Stimulated activated CD8-positive, alpha-beta memory T cell treated with anti-CD3 and anti-CD28 coated beads, Interleukin-2, amount 100 ng/mL, for 48 hours (primary cell): ENCODE measurements at places on chromosomes 4 and X.

- no peak for DNase-seq
These were observed 1624.8 kb upstream of the TENM3 start for GRCh38 chr4:180618396-180618795.

GRCh38 chr4:5661237-5661636 is 47.1 kb downstream of the EVC2 start:
- DNase-seq, result no peak

DNA sequence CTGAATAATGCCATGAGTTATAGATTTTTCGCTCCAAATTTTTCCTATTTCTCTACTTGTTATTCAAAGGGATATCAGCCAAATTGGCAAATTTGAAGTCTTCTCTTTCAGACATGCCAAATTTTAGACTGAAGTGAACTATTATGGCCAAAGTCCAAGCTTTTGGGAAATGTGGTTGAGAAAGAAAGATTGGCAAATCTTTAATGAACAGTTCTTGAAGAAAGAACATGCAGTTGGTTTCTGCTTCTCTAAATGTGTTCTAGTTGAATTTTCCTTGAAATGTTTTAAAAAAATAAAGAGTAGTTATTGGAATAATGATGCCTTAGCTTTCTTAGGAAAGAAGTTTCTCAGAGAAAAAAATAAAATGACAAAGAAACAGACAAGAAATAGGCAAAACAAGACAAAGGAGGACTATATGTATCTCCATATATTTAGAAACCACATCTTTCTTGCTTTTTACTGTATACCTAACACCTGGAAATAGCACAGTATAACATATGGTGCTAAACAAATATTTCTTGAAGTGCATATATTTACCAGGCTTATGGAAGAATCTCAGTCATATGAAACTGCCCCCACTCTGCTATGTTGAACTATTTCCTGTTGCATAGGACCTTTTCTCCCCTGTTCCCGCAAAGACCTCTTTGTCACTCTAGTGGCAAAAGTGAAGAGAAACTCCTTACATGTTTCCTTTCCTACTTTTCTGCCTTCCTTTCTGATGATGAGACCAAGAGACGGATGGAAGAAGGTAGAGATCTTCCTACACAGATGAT is 250.0 kb downstream of the ARHGAP24 start:
- no peak for DNase-seq

- no peak for DNase-seq
These were observed 47.5 kb upstream of the NDP start for GRCh38 chrX:44020693-44021092.

GRCh38 chrX:152899874-152900719 is 2.2 kb downstream of the ZNF185 start:
- no peak for DNase-seq

DNA sequence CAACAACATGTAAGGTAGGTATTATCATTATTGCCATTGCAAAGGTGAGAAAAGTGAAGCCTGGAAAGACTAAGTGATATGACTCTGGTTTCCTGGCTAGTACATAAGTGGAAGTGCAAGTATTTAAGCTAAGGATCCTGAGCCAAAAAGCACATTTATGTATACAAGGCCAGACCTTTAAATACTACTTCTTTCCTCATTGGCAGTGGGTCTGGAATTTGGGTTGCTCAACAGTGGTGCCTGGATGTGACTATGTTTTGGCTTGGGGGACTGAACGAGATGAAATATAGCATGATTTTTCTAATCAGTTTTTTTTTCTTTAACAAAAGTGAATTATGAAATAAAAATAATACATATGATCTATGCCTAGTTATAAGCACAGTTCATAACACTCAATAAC is 7.4 kb upstream of the FGF13 start:
- DNase-seq, result no peak

DNA sequence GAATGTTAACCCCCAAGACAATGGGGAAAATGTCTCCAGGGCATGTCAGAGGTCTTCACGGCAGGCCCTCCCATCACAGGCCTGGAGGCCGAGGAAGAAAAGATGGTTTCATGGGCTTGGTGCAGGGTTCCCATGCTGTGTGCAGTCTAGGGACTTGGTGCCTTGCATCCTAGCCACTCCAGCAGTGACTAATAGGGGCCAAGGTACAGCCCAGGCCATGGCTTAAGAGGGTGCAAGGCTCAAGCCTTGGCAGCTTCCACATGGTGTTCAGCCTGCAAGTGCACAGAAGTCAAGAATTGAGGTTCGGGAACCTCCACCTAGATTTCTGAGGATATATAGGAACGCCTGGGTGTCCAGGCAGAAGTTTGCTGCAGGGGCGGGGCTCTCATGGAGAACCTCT is 50.6 kb downstream of the BMP3 start:
- DNase-seq, result no peak

DNA sequence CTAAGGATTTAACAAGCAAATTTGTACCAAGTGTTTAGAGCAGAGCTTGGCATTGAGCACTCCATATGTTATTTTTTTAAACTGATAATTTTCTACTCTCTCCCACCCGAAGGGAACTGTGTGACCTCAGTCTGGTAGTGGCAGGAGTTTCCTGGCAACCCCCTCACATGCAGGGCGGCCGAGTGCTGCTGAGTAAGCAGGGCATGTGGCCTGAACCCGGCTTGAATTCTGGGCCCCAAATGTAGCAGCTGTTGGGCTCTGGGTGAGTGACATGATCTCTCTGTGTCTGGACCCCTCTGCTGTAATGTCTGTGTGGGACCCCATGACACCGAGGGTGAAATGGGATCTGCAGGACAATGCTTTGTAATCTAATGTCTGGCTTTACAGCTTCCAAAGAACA is 13.6 kb upstream of the C4orf50 start:
- no peak for DNase-seq

DNA sequence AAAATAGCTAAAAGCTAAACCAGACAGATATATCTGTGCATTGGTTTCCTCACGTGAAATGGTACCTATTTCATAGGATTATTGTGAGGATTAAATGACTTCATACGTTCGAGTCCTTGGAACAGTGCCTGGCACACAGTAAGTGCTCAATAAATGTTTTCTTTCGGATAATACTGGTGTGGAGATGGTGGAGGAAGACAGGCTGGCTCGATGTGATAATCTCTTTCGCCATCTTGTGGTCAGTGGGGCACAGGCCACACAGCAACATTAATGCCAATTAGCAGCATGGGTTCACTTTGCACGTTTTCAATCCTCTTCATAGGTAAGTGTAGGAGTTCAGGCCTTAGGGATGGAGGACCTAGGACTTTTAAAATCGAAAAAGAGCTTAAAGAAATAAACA is 9.3 kb downstream of the PAGE4 start:
- DNase-seq, result no peak

GRCh38 chr4:153269218-153269990 is 65.2 kb downstream of the TRIM2 start:
- no peak for DNase-seq

DNA sequence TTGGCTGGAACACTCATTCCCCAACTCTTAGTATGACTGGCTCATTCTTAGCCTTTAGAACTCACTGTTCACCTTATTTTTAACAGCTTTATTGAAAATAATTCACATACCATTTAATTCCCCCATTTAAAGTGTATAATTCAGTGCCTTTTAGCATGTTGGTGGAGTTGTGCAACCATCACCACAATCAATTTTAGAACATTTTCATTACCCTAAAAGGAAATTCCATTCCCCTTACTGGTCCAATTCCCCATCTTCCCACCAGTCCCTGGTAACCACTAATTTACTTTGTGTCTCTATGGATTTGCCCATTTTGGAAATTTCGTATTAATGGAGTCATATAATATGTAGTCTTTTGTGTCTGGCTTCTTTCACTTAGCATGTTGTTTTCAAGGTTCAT is 19.7 kb downstream of the NHSL2 start:
- no peak for DNase-seq

DNA sequence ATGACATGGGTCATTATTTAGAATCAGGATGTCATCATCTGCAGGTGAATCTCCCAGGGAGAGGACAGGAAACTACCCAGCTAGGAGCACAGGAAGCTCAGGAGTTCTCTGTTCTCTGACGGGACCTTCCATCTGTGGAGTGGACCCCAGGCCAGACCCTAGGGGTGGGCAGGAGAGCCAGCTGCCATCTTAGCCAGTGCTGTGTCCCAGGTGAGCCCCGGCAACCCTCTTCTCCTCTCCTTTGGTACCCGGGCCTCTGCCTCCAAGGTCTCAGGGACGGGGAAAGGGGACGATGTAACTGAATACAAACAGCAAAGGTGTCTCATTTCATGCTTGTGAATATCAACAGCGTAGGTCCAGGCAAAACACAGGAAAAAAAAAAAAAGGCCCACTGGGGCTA is 48.5 kb downstream of the C4orf50 start:
- no peak for DNase-seq

- DNase-seq, result no peak
These were observed 259.4 kb upstream of the DIAPH2 start for GRCh38 chrX:96425200-96425599.

- DNase-seq, result peak; percentile 45
These were observed at the start of gene STAG2 for GRCh38 chrX:123961268-123962005. STAG2 (plus strand) TSS chrX:123961706; CDS start chrX:124022628, 60,922 bp downstream.

DNA sequence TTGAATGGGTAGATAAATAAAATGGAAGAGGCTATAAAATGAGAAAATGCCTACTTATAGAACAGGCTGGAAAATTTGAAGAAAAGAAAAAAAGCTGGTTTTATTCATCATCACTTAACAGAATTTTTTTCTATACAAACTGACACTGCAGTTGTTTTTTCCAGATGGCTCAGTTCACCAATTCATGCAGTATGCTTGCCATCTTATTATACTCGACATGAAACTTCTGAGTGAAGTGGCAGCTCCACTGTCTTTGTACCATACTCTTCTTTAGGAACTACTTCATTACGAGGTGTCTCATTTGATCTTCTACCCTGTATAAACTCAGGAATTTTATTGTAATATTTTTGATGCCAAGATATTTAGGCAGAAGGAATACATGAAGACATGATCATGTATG is 153.0 kb downstream of the KDM6A start:
- DNase-seq, result no peak

DNA sequence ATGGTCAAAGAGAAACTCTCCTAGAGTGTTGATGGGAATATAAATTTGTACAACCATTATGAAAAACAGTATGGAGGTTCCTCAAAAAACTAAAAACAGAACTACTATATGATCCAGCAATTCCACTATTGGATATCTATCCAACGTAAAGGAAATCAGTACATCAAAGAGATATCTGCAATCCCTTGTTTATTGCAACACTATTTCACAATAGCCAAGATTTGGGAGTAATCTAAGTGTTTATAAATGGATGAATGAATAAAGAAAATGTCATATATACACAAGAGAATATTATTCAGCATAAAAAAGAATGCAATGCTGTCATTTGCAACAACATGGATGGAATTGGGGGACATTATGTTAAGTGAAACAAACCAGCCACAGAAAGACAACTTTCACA is 1118.1 kb upstream of the PRKX start:
- no peak for DNase-seq

- no peak for DNase-seq
These were observed 40.5 kb downstream of the RBPJ start for GRCh38 chr4:26361297-26361696.

GRCh38 chrX:45903781-45904201 is 641.4 kb downstream of the ZNF674 start:
- DNase-seq, result no peak

- DNase-seq, result no peak
These were observed 26.1 kb downstream of the RBM46 start for GRCh38 chr4:154807042-154807630.

DNA sequence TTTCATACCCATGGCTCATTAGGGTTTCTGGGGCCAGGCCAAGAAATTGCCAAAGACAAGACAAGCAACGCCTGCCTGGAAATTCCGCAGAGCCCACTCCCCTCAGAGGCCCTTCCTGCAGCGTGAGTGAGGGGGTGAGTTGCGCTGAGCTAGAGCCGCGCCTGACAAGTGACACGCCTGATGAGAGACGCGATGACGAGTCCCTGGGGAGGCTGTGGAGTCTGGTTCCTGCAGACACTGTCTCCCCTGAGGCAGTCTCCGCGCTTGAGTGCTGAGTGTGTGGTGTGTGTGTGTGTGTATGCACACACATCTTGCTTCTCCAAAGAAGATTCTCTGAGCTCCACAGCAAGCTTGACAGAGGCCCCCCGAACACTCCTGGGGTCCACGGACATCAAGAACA is 269.8 kb downstream of the BCOR start:
- DNase-seq, result no peak

DNA sequence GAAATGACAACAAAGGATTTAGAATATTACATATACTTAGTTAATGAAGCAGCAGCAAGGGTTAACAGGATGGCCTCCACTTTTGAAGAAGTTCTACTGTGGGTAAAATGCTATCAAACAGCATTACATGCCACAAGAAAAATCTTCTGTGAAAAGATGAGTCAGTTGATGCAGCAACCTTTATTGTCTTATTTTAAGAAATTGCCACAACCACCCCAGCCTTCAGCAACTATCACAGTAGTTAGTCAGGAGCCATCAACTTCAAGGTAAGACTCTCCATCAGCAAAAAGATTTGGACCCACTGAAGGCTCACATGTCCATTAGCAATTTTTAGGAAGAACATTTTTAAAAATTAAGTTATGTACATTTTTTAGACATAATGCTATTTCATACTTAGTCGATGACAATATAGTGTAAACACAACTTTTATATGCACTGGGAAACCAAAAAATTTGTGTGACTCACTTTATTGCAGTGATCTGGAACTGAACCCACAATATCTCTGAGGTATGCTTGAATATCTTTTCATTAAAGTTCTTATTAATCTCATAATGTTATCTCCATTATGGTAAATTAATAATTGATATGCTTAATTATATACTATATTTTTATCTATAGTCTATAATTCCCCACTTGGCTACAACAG is 81.2 kb downstream of the SPCS3 start:
- DNase-seq, result no peak

GRCh38 chr4:146040623-146041022 is 102.0 kb upstream of the ZNF827 start:
- DNase-seq, result no peak

GRCh38 chr4:18039113-18039512 is 17.6 kb upstream of the LCORL start:
- DNase-seq, result no peak

- no peak for DNase-seq
These were observed 150.6 kb downstream of the RASL11B start for GRCh38 chr4:53012738-53013137.

DNA sequence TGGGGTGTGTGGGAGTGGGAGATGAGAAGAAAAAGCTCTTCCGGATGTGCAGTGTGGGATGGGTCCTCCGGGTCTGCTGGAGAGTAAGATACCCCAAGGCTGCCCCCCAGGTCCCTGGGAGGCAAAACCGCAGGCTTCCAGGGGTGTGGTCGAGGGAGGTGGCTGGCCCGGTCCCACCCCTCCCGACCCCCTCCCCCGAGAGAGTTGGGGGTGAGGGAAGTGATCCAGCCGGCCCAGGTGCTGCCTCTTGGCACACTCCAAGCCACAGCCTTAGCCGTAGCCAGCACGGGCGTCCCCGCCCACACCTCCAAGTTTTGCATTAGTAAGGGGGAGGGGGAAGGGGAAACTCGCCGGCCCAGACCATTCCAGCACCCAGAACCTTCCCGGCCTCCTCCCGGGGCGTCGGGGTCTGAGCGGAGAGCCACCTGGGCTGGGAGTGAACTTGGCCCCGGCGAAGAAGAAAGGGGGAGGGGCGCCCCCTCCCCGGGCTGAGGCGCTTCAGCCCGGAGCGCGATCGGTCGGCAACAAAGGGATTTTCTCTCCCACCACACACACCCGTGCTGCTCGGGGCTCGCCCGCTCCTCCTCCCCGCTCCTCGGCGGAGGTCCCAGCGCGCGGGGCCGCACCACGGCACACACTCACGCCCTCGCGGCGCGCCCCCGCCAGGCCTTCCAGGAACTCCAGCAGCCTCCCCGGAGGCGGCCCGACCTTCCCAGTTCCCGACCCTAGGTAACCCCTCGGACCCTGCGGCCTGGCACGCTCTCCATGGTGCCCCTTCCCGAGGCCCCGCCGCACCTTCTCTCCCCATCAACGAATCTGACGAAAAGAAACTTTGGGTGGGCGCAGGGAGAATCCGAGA is 14.4 kb downstream of the BCOR start:
- no peak for DNase-seq
